Stimulated activated CD4-positive, alpha-beta T cell treated with anti-CD3 and anti-CD28 coated beads, TNF-alpha, amount 100 ng/mL, for 1 hour (primary cell): ENCODE measurements at places on chromosomes 11 and 22.

DNA sequence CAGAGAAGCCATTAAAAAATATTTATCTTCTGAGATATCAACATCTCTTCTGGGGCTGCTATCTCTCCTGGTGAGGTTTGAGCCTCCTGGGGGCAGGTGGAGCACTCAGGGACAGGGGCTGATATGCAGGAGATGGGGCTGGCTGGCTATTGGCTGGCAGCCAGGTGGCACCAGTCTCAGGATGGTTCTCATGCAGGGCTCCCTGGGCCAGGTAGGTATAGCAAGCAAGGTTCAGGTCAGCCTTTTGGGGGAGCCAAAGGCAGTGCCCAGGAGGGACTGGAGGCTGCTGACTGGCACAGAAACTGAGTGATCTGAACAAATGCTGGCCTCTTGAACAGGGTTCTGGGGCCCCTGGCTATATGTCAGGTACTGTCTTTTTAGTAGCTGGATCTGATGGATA, 29.7 kb upstream of the EMSY start:
- DNase-seq = no peak

DNA sequence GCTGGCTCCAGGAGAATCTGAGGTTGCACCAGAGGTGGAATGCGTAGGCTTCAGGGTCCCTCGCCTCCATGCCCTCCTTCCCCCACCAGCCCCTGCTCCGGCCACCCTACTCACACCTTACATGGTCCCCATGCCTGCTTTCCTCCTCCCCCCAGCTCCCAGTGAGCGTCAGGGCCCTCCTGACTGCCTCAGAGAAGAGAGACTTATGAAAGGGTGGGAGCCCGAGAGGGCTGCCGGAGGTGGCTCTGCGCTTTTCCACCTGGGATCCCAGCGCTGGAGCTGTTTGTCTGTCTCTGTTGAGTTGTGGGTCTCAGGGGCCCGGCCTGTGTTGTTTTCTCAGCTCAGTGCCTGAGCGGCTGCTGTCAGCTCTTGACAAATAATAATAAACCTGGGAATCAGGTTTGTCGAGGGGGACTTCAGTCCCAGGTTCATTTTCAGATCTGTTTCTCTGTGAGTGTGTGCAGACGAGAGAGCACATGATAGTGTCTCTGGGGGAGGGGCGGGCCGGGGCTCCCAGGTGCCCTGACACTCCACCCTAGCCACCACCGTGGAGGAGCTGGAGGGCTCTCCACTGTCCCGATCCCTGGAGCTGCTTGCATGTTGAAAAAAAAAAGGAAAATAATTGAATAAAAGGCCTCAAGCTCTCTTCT, 153.7 kb downstream of the FEZ1 start:
- no peak for DNase-seq

- no peak for DNase-seq
Observed at GRCh38 chr22:35361001-35361558, 19.8 kb upstream of the HMOX1 start.

DNA sequence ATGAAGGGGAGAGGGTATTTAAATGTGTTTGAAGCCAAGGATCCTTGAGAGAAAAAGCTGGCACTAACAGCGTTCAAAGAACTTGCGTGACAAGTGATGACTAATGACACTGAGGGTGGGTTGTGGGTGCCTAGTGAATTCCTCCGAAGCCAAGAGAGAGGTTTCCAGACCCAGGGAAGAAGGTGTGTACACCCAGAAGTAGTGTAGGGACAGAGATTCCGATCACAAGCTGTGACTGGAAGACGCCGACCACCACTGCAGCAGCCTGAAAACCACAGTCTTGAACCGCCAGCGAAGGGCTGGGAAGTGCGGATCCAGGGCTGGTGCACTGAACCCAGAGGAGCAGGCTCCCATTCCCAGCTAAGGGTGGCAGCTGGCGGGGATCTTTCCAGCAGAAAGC, 9.5 kb downstream of the PPARA start:
- no peak for DNase-seq

- DNase-seq = no peak
Observed at GRCh38 chr22:37186228-37186996, 1.6 kb downstream of the C1QTNF6 start.

DNA sequence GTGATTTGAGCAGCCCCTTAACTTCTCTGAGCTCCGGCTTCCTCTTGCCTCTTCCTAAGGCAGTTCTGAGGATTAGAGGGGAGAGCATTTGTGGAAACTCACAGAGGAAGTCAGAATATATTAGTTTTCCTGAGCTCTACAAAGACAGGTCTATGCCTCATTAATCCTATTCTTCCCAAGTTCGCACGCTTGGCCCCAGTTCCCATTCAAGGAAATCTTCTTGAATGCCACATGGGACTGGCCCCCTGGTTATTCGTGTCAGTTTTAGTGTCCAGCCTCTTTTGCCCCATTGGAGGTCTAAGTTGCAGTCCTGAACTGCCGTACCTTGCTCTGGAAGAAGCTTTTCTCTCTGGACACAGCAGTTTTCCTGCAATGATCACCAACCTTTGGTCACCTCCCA, 37.6 kb upstream of the ALX4 start:
- DNase-seq = no peak

GRCh38 chr22:32475468-32476010, 928 bp downstream of the FBXO7 start:
- DNase-seq = no peak

GRCh38 chr22:40627612-40628011, 8.9 kb downstream of the MRTFA start:
- no peak for DNase-seq

- no peak for DNase-seq
Observed at GRCh38 chr11:19648321-19648720, 64.3 kb upstream of the NAV2 start.

DNA sequence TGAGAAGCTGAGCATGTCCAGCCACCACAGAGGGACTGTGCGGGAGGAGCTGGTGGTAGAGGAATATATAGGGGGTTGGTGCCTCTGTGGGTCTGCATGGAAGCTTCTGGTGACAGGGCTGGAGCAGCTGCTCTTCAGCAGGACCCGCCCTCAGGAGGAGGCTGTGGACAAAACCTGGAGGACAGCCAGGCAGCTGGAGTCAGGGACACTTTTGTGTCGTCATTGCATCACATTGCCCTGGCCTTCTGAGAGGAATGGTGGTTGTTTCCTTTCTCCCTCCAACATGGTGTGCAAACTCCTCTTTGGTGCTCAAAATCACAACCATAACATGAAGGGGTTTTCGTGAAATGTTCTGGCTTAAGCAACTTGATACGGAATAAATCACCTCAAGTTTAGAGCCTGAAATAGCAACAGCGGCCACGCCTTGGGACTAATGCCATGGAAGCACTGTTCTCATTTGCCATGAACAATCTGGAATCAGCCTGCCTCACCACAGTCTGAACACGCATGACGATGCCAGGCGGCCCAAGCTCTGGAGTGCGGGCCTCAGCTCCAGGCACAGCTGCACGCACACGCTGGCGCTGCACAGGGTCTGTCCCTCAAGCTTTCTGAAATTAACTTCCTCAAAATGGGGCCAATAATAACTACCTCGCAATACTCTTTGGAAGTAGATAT, 17.1 kb upstream of the CSRP3 start:
- no peak for DNase-seq

DNA sequence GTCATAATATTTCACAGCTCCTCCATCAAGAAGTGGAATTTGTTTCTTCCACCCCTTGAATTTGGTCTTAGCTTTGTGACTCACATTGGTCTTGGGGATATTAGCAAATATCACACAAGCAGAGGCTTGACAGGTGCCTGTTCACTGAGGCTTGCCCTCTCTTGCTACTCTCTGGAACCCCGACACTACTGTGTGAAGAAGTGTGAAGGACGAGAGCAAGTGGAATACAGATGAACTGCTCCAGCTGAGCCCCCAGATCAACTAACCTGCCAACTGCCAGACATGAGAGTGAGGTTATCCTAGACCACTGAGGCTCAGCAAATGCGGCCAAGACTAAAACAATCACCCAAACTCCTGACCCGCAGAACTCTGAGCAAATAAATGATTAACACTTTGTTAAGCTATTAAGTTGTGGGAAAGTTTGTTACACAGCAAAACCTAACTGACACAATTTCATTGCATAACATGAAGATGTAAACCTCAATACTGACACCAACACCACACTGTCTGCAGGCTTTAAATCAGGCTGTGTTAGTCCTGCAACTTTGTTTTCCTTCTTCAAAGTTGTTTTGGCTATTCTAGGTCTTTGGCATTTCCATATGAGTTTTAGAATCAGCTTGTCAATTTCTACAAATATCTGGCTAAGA, 142.5 kb downstream of the APOL5 start:
- DNase-seq = no peak

DNA sequence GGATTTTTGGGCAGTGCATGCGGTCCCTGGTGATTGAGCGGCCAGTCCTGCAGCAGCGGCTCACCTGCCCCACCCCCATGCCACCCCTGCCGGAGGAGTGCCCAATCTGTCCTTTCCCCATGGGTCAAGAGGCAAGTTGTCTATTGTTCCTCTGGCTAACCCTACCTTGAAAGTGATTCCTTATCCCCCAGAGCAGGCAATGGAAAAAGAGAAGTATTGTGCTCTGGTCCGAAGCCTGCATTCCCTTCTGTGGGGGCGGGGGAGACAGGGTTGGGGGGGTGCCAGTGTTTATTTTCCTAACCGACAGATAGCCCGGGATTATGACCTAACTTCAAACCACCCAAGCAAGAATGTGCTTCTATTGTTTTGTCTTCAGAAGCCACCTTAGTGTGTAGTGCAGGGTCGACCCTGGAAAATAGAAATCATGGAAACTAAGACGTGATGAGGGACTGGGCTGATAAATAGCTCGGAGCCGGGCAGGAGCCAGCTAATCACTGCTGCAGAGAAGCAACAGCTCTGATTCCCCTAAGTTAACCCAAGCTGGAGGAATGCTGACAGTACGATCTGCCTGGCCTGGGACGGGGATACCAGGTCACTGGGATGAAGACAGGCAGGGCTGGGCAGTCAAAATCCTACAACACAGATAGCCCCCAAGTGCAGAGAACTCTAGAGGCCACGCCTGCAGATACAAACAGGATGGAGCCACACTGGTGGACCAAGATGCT, 38.7 kb upstream of the ATXN10 start:
- no peak for DNase-seq

DNA sequence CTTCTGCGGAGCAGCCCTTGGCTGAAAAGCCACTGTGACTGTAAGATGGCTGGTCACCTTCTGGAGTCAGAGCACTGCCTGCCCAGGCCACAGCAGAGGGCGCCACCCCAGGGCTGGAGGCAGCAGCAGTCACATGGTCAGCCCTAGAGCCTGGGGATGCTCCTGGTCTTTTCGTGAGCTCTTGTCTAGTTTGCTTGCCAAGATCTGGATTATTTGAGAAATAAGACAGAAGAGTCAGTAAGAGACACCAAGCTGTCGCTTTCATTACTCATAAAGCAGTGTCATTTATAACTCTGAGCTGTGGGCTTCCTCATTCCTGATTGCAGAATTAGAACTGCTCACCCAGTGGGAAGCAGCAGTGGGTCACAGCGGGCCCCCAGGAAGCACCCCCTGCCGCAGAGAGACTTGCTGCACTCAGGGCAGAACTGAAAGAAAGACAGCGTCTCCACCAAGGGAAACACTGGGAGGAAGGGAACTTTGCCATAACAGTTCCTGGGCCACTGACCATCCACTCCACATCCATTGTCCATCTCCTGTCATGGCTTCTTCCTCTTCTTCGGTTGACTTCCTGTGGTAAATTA, 56.7 kb downstream of the PPP6R2 start:
- DNase-seq = no peak

- no peak for DNase-seq
Observed at GRCh38 chr11:9230296-9230695, 34.9 kb downstream of the DENND5A start.

GRCh38 chr11:76148941-76149613, 57.2 kb downstream of the WNT11 start:
- no peak for DNase-seq

DNA sequence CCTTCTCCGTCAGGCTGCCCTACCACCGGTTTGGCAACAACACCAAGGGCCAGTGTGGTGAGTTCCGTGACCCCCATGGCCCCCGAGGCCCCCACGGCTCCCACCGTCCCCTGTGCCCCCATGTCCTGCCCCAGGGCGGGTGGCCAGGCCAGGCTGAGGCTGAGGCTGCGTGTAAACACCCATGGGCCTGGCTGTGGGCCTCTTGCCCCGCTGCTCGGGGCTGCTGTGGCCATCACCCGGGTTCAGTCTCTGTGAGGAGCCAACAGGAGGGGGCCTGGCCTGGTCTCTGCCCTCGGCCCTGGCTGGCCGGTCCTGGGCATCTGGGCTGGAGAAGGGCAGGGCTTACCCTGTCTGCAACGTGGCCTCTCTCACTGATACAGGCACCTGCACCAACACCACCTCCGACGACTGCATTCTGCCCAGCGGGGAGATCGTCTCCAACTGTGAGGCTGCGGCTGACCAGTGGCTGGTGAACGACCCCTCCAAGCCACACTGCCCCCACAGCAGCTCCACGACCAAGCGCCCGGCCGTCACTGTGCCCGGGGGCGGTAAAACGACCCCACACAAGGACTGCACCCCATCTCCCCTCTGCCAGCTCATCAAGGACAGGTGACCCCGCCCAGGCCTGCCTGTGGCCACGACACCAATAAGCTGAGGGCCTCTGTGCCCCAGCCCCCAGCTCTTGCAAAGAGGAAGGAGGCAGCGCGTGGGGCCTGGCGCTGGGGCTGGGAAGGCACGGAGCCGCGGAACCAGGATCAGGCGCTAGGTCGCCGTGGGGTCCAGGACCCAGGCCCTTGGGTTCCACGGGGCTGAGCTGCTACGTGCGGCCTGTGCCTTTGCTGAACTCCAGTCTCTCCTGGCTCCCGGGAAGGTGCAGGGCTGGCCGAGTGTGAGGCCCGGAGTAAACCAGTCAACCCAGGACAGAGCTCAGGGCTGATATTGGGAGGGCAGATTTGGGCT, 29.0 kb downstream of the MUC2 start:
- DNase-seq = no peak

DNA sequence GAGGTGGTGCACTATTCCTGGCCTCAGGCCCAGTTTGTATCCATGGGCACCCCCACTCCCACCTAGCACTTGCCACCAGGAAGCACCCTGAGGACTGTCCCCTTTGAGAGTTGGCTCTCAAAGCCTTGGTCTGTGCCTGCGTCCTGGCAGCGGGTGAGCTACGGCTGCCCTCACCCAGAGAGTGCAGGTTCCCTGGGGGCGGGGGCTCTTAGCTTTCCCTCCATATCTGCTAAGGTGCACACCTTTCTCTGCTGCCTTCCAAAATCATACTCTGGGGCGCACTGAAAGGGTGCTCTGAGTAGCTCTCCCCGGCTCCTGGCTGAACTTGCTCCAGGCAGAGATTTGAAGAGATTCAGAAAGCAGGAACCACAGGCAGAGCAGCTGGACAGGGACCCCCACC, 7.1 kb downstream of the KCNQ1 start:
- no peak for DNase-seq

- DNase-seq = no peak
Observed at GRCh38 chr11:68221406-68221805, 8.3 kb upstream of the KMT5B start.

GRCh38 chr11:11505190-11505589, 116.6 kb downstream of the GALNT18 start:
- no peak for DNase-seq

GRCh38 chr11:29029452-29029851, 921.3 kb downstream of the METTL15 start:
- no peak for DNase-seq

- DNase-seq = no peak
Observed at GRCh38 chr11:133134314-133135173, 397.8 kb downstream of the OPCML start.

GRCh38 chr11:98536023-98536422, 484.7 kb upstream of the CNTN5 start:
- no peak for DNase-seq

- no peak for DNase-seq
Observed at GRCh38 chr11:59479906-59480305, 6.8 kb downstream of the OR4D10 start.
